ENCODE measurements at places on chromosomes 3 and 15. TPM values are rescaled to one million over a fixed set of nuclear protein-coding genes. Genes with fewer than 3 reads are reported as not detected.

SRGAP3 gene
- polyA plus RNA-seq: 22.3 TPM

ASB14 gene
- polyA plus RNA-seq: 0.89 TPM

SLC22A13 gene
- polyA plus RNA-seq: 0.24 TPM

RAB8B gene
- polyA plus RNA-seq: 16.8 TPM

CASR gene
- not detected for polyA plus RNA-seq

XCR1 gene
- 0.27 TPM for polyA plus RNA-seq

KCNMB2 gene
- polyA plus RNA-seq: 13.1 TPM

NMNAT3 gene
- 5.2 TPM for polyA plus RNA-seq

CDCP1 gene
- 0.34 TPM for polyA plus RNA-seq

ARMC8 gene
- polyA plus RNA-seq: 43.7 TPM

COLQ gene
- 24.7 TPM for polyA plus RNA-seq

ABI3BP gene
- polyA plus RNA-seq: 265 TPM

SERPINI2 gene
- polyA plus RNA-seq: 0.20 TPM

SLC12A1 gene
- 0.15 TPM for polyA plus RNA-seq

KLHL18 gene
- 15.8 TPM for polyA plus RNA-seq

TMEM207 gene
- not detected for polyA plus RNA-seq

HOMER2 gene
- 34.8 TPM for polyA plus RNA-seq

PCLAF gene
- 27.1 TPM for polyA plus RNA-seq

ACOX2 gene
- 22.2 TPM for polyA plus RNA-seq

SLC51B gene
- 1.3 TPM for polyA plus RNA-seq

RTP1 gene
- not detected for polyA plus RNA-seq

ISG20 gene
- polyA plus RNA-seq: 0.62 TPM

TGM5 gene
- 0.16 TPM for polyA plus RNA-seq

SNTN gene
- not detected for polyA plus RNA-seq

CGGBP1 gene
- polyA plus RNA-seq: 81.1 TPM

RASSF1 gene
- polyA plus RNA-seq: 32.8 TPM

ARPP21 gene
- 219 TPM for polyA plus RNA-seq

A4GNT gene
- polyA plus RNA-seq: not detected

GOLGA8S gene
- polyA plus RNA-seq: 0.92 TPM

GPR15 gene
- not detected for polyA plus RNA-seq

ITPKA gene
- 0.51 TPM for polyA plus RNA-seq

CYP1A2 gene
- polyA plus RNA-seq: 0.10 TPM

ZNF80 gene
- not detected for polyA plus RNA-seq

RARB gene
- 10.5 TPM for polyA plus RNA-seq

IDH3A gene
- 40.6 TPM for polyA plus RNA-seq

DET1 gene
- 8.7 TPM for polyA plus RNA-seq

ITIH1 gene
- polyA plus RNA-seq: not detected

All from forelimb muscle (tissue), 1 donor.